ENCODE measurements at places on chromosomes 16 and 17.

DNA sequence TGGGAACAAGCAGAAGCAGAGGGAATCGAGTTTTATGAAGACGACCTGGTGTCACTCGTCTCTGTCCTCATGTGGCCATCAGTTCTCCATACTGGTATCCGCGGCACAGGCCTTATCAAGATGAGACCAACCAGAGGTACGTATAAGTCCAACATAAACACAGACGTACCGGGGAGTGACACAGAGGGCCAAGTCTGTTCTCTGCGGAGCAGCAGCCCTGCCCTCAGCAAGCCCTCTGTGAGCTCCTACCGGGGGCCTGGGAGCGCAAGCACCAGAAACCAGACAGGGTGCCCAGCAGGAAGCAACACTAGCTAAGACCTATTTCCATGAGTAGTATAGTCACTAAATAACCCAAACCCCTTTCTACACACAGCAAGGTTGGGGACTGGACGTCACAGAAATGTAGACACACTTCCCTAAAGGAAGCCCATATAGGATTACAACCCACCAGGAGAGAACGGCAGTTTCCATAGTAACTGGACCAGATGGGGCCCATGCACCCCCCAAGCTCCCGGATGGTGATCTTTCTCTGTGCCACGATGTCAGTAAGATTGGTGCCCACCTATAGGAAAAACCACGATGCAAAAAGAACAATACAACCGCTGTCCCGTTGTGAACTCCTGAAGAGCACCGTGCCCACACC lies 911 bp downstream of the ARL16 start:
- DNase-seq, result no peak

- no peak for DNase-seq
Measured at GRCh38 chr16:10408824-10409381, 23.0 kb downstream of the ATF7IP2 start.

DNA sequence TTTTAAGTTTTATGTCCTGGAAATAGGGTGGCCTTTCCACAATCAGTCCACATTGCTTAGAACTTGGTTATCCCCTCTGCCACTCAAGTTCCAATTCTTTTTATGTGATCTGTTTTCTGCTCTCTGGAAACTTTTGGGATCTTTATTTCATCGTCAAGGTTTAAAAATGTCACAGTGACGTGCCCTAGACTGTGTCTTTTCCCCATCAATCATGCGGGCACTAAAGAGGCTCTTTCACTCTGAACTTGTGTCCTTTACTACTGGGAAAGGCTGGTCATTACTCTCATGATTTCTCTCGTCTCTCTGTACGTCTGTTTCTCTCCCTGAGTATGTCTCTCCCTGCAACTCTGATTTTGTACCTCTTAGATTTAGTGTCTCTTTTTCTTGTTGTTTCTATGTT lies 189.8 kb upstream of the AXIN2 start:
- no peak for DNase-seq

DNA sequence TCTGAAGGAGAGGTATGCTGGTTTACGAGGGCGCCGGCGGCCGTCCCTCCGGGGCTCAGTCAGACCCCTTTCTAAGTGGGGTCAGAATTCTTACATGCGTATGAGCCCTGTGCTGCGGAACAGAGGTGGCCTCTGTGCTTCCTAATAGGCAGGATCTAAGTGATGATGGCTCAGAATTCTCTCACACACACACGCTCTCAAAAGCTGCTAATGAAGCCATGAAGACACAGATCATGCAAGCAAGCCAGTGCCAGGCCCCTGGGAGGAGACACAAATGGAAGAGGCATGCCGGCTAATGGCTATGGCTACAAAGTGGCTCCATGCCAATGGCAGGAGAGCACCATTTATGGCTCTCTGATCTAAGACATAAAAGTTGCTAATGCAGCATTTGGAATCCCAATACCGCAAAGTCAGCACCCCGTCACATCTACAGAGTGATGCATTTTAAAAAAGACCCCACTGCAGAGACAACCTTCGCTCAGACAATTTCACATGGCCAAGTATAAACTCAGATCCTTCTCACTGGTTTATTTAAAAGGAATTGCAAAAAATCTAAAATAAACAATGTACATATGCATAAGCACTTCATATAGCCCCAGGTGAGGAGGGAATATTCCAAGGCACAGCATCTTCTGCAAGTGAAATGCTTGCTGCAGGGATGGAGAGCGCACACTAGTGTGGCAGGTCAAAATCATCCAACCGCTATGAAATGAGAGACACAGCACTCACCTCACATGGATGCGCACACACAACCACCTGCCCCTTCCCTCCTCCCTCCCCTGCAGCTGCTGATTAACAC lies 24.5 kb downstream of the NPLOC4 start:
- no peak for DNase-seq

DNA sequence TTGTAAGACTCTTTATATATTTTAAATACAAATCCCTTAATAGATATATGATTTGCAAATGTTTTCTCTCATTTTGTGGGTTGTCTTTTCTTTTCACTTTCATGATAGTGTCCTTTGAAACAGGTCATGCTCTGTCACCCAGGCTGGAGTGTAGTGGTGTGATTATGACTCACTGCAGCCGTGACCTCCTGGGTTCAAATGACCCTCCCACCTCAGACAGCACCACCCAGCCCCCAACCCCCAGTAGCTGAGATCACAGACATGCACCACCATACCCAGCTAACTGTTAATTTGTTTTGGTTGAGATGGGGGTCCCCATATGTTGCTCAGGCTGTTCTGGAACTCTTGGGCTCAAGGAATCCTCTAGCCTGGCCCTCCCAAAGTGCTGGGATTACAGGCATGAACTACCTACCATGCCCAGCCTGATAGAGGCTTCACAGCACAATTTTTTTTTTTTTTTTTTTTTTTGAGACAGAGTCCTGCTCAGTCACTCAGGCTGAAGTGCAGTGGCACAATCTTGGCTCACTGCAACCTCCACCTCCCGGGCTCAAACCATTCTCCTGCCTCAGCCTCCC lies 18.5 kb upstream of the TMIGD1 start:
- DNase-seq, result no peak

Measured in CD4-positive, alpha-beta T cell treated with Interleukin-21 for 1 hour (primary cell).